ENCODE measurements at places on chromosomes 16 and 17. TPM values are rescaled to one million over a fixed set of nuclear protein-coding genes. Genes with fewer than 3 reads are reported as not detected.

CTF1 gene
- total RNA-seq = 0.25 TPM

KCNH4 gene
- total RNA-seq = 0.05 TPM

KRTAP9-8 gene
- total RNA-seq = not detected

GRCh38 chr16:6961704-6962103 is 370.9 kb upstream of the RBFOX1 start:
- DNase-seq = no peak

DNA sequence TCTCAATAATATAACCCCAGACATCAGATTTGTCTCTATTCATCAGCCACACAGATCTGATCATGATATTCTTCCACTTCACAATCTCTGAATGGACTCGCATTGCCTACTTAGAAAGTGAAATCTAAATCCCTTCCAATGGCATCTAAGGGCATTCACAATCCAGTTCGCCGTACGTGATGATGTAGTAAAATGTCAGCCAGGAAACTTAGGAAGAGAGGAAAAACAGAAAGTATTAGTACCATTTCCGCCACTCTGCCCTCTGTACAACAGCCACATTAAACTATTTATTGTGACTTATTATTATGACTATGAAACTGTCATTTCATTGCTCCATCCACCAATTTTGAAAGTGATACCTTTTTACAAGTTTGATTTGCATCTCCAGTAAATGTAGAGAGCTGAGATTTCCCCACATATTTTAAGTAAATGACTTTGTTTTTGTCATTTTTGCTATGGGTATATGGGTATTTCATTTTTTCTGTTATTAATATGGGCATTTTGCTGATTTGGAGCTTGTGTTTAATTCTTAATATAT is 69.4 kb upstream of the SMIM36 start:
- no peak for DNase-seq

DNA sequence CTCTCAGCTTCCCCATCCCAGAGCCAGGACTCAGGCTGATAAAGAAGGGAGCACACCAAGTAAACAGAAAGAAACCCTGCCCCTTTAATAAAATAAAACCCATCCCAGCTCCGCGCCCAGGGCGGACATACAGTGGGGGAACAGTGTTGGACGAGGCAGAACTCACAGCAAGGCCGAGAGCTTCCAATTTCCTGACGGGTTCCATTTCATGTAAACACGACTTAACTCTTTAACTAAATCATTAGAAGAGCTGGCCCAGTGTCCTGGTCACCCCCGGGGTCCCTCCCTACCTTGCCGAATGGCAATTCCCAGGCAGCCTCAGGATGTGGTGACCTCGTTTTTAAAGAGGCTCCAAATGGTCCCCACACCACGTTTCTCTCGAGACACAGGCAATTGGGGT is 340.7 kb downstream of the FOXL1 start:
- no peak for DNase-seq

GRCh38 chr17:6923385-6923784 is 72.5 kb upstream of the ALOX12 start:
- no peak for DNase-seq

DNA sequence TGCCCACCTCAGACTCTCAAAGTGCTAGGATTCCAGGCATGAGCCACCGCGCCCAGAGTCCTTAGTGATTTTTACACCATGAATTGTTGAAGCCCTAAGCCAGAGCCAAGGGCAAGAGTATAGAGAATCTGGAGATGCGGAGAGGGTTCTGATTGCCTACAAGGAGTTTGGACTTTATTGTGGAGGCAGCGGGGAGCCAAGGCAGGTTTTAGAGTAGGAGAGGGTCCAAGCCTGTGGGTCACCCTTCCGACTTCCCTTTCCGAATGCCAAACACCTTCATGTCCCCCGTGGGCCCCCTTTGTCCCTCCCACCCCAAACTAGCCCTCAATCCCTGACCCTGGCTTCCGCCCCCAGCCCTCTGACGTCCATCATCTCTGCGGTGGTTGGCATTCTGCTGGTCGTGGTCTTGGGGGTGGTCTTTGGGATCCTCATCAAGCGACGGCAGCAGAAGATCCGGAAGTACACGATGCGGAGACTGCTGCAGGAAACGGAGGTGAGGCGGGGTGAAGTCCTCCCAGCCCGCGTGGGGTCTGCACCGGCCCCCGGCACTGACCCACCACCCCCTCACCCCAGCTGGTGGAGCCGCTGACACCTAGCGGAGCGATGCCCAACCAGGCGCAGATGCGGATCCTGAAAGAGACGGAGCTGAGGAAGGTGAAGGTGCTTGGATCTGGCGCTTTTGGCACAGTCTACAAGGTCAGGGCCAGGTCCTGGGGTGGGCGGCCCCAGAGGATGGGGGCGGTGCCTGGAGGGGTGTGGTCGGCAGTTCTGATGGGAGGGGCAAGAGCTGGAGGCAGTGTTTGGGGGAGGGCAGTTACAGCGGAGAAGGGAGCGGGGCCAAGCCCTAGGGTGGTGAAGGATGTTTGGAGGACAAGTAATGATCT is 7.1 kb downstream of the MIEN1 start:
- DNase-seq = no peak

Data from activated CD4-positive, alpha-beta memory T cell treated with anti-CD3 and anti-CD28 coated beads, Interleukin-2, amount 10 ng/mL, durations not matched to agents 7 days and 5 days (primary cell).